Stimulated activated CD8-positive, alpha-beta memory T cell treated with anti-CD3 and anti-CD28 coated beads, Interleukin-7, amount 100 ng/mL, for 48 hours (primary cell): ENCODE measurements at places on chromosomes 3 and 15.

DNA sequence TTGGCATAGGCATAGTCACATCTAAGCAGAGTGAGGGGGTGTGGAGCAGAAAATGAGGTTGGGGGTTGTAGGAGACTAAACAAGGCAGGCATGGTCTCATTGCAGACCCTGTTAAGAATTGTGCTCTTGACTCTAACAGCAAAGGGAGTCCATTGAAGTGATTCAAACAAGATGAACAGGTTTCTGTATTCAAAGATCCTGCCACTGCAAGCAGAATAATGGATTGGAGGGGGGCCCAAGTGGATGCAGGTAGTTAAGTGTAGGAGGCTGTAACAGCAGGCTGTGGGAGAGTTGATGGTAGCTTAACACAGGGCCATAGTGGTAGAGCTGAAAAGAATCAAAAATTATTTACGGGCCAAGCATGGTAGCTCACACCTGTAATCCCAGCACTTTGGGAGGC, 34.4 kb downstream of the CASR start:
- no peak for DNase-seq

DNA sequence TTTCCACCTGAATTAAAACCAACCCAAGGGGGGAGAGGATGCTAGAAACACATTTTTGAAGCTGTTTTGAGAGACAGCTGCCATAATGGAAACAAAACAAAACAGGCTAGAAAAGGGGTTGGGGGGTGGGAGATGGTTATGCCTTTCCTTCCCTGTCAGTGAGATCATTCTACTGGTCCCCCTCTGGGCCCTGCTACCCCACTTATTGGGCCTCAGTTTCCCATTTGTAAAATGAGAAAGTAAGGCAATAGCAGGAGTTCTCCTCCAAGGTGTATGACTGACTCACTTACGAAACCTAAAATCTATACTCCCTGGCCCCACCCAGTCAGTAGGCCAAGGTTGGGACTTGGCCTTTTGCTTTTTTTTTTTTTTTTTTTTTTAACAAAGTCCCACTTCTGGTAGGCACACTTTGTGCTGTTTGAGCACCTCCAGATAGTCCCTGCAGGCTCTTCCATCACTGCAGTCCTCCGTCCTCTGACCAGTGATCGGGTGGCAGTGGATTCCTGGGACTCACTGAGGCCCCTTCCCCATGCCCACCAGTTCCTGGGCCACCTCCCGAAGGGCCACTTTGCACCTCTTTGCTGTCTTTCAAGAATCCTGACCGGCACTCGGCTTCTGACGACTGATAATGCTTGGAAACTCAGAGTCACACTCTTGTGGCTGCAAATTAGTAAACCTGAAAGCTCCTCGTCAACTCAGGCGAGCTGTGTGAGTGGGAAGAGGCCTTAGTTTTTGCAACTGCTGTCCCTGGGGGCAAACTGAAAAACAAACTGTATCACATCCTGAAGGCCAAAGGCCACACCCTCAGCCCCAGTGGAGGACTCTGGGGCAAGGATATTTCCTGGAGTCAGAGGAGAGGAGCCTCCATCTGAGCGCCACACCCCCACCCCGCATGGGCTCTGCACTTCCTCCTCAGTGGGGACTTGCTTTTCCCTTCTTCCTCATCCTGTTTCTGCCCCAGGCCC, 6.7 kb upstream of the PSTPIP1 start:
- DNase-seq: no peak

DNA sequence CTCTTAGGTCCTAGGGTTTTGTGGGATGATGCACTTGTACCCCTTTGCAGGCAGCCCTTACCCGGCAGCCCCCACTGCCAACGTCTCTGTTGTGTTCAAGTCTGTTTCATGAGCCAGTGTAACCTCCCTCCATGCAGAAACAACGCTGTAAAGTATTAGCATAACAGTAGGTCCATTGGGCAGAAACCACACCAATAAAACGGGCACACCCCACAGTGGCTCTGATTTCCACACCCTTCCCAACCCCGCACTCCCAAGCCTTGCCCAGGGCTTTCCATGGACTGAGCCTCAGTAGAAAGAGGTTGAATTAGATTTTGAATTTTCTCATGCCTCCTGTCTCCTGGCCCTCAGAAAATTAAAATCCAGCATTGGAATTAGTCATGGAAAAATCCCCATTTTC, 124.5 kb downstream of the CACNA1D start:
- no peak for DNase-seq

DNA sequence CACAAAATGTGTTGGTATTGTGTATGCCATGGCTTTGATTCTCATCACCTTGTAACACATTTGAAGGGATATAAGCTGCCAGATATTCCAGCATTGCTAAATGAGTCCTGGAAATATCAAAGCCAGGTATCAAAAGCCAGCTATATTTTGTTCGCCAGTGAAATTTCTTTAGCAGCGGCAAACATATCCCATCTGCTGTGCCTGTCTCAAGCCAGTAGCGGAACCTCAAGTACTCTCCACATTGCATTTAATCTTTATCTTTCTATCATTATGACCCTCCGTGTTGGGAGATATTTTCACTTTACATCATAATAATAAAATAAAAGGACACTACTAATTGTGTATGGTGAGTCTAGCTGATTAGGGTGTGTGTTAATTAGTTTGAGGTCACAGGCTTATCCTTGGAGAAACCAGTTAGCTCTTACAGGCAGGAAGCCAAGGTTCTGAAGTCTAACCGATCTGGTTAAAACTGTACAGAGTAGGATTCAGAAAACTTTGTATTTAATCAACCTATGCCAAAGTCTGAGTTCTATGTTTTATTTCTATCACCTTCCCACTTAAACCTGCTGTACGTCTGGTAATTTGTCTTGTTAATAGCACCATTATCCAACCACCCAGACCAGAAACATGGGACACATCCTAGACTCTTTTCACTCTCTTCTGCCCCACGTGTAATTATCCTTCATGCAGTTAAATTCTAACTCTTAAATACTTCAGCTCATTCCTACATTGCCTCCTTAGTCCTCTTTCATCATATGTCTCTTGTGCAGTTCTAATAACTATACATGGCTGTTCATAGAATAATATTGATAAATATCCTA, 14.5 kb downstream of the TIPARP start:
- DNase-seq: no peak

DNA sequence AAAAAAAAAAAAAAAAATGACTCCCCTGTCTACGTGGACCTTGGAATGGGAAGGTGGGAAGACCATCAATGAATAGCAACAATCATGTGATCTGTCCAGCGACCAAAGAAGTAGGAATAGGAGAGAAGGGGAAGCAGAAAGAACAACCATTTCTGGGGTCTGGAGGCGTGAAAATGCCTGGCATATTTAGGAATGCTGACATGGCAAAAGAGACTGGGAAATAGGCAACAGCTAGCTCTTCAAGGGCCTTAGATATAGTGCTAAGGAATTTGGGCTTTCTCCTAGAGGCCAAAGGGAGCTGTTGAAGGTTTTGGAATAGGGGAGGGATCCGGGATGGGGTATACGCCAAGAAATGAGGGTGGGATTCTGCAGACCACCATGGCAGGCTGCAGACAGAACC, 5.9 kb downstream of the SLC22A13 start:
- no peak for DNase-seq

- DNase-seq: no peak
Measured at GRCh38 chr3:83122774-83123350, 1361.4 kb upstream of the GBE1 start.

- DNase-seq: no peak
Measured at GRCh38 chr3:47365213-47366153, 15.3 kb upstream of the PTPN23 start.

GRCh38 chr3:150183678-150184425, 213.2 kb upstream of the PFN2 start:
- DNase-seq: peak; percentile 20

DNA sequence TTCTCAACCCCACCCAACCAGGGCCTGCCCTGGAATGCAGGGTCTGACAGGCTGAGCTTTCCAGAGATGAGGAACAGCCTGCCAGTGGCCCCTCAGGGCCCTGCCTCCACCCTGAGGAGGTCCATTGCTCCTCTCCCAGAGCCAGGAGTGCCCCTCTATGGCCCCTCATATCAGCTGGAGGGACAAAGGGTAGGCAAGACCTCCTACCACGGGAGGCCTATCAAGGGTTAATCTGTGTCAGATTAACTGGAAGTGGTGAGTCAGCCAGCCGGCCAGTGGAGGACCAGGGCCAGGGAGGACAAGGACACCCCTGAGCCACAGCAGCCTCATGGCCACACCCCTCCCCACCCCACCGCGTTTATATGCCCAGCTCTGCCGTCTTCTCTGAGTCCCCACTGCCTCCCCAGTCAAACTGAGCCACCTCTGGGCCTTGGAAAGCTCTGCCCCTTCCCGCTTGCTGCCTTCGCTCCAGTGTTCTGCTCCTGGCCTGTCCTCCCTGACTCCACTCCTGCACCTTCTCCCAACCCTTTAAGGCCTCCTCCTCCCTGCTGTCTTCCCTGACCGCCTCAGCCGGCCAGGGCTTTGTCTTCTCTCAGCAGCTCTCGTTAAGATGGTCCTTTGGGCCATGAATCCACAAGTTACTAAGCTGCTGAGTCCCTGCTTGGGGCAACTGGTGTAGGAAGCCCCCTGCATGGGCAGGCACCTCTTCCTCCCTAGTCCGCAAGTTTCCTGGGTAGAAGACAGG, 6.5 kb downstream of the CCDC33 start:
- DNase-seq: no peak
